ENCODE measurements at places on chromosomes 13 and 19.
A peak's percentile ranks its signal among the peaks of the same experiment; 100 is the strongest.

DNA sequence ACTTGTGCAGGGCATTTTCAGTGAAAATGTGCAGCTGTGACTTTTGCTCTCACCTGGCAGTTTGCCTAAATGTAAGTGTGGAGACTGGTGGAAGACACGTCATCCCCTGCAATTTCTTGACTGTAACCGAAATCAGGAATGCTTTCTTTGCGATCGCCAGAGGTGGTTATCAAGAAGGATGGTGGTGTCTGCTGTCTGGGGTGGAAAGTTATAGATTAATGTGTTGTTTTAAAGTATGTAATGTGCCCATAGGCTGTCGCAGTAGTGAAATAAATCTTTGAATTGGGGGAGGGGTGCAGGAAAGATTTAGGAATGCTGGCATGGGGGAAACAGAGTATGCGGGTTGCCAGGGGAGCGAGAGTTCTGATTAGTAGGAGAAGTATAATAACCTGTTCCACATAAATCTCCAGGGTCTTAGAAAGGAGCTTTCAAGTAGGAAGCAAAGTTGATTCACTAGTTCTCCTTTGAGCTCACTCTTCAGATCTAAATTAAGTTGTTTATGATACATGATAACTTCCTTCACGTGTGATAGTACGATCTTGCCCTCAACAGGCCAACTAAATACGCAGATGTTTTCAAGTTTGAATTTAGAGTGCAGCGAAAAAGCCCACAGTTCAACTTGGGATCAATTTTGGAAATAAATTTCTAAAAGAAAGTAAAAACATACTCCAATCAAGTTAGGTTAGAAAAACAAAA is 1520.0 kb upstream of the SLC10A2 start:
- no peaks in the 10 kb centered on the region for H3K36me3 ChIP-seq
- no peaks in the 10 kb centered on the region for H3K4me1 ChIP-seq
- no peaks in the 10 kb centered on the region for H3K27me3 ChIP-seq
- H3K27ac ChIP-seq: no peak overlapping the region

DNA sequence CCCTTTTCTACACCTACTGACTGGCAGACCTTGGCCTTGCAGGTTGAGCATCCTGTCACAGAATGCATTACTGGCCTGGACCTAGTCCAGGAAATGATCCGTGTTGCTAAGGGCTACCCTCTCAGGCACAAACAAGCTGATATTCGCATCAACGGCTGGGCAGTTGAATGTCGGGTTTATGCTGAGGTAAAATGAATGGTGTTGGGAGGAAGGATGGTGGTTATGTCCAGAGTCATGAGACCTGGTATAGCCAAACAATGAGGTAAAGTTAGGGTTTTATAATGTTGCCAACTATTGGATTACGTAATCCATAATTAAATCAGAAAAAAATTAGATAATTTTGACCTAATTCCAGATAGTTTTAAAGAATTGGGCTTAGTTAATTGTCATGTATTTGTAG is 212.5 kb downstream of the PCCA start:
- H3K4me3 ChIP-seq: no peak overlapping the region
- peaks cover 28% of the 10 kb centered on the region for H3K4me1 ChIP-seq
- H3K27ac ChIP-seq: no peak overlapping the region
- H3K36me3 ChIP-seq: no peaks in the 10 kb centered on the region

DNA sequence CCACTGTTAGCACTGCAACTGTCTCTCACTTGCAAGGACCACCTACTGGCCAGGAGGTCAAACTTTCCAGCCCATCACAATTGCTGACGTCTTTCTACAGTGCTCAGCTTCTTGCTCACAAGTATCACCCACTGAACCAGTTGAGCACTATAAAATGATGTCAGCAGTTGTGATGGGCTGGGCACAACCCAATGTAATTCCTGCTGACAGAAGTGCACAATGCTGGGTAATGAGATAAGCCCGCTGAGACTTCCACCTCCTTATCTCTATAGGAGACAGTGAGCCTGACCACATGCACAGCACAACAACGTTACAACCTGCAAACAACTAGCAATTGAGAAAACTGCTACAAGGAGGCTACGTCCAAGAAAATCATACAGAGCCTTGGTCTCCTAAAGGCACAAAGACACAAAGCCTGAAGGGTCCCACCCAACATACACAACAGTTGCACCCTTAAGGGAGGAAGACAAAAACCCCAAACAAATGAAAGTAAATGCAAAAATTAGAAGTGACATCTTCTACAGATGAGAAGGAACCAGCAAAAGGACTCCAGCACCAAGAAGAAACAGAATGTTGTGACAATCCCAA is 273.2 kb downstream of the LIG4 start:
- no peaks in the 10 kb centered on the region for H3K27me3 ChIP-seq
- H3K27ac ChIP-seq: no peak overlapping the region
- no peaks in the 10 kb centered on the region for H3K4me1 ChIP-seq

- H3K4me1 ChIP-seq: peaks cover 16% of the 10 kb centered on the region
- H3K27me3 ChIP-seq: peaks cover 34% of the 10 kb centered on the region
These were observed 1.7 kb upstream of the LYL1 start for GRCh38 chr19:13104360-13104847.

DNA sequence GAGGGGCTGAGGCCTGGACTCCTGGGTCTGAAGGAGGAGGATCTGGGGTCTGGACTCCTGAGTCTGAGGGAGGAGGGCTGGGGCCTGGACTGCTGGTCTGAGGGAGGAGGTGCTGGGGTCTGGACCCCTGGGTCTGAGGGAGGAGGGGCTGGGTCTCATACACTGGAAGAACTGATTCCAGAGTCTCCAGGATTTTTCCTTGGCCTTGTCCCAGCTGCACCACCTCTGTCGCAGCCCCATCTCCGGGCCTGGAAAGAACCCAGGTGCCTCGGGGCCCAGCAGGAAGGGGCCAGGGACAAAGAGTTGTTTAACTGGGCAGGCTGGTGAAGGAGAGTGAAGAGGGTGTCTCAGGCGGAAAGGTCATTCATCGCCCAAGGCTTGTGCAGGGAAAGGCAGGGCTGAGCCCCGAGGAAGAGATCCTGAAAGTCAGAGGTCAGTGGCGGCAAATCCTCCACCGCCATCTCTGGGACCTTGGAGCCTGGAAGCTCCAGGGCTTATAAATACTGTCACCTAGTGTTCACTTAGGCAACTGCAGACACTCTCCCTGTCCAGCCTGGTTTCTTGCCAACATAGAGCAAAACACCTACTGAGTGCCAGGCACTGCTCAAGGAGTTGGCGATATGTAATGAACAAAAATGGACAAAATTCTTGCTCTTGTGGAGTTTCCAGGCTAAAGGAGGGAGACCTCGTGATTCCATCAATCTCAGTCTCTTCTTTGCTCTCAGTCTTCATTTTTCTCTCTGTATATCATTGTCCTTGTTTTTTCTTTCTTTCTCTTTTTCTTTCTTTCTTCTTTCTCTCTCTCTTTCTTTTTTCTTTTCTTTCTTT is 4.4 kb upstream of the KCNN4 start:
- H3K4me1 ChIP-seq: no peaks in the 10 kb centered on the region
- H3K36me3 ChIP-seq: no peaks in the 10 kb centered on the region
- H3K27ac ChIP-seq: no peak overlapping the region
- no peak overlapping the region for H3K4me3 ChIP-seq
- peak; percentile 92 for DNase-seq

DNA sequence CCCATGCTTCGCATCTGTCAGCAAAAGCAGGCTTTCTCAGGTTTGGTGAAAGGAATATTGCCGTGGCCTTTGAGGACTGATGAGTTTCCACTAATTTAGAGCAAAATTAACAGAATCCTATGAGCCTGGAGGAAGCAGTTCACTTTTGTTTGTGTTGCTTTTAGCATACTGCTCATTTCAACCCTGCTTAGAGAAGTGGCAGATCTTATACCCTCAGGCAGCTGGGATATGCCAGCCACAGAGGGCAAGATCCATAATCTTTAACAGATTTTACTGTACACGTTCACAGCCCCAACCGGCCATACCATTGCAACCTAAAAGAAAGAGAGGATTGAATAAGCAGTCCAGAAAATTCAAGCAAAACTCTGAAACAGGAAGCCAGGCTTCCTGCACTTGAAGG is 60.5 kb downstream of the COL4A2 start:
- H3K36me3 ChIP-seq: no peaks in the 10 kb centered on the region
- no peaks in the 10 kb centered on the region for H3K4me1 ChIP-seq
- no peak overlapping the region for H3K27ac ChIP-seq

DNA sequence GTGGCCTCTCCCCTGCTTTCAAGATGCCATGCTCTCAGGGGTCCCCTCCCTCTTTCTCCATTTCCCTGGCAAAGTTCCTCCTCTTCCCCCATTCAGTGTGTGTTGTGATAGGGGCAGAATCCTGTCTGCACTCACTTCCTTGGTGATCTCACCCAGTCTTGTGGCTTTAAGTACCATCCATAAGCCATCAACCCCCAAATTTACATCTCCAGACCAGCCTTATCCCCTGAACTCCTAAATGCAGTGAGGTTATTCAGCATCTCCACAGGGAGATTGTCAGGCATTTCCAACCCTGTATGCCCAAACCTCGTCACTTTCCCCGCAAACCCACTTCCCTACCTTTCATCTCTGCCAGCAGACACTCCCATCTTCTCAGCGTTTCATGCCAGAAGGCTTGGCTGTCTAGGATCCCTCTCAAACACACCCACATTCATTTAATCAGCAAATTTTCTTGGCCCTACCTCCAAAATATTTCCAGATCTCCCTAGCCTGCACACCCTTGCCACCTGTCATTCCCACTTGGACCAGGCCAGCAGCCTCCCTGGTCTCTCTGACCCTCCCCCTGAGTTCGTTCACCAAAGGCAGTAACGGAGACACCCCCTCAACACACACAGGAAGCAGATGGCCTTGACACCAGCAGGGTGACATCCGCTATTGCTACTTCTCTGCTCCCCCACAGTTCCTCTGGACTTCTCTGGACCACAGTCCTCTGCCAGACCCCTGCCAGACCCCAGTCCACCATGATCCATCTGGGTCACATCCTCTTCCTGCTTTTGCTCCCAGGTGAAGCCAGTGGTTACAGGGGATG is at the start of gene HCST:
Gene HCST, plus strand, starts transcription at position 676 of the 808 bp plus-strand sequence. Its CDS starts 65 bp downstream, at position 741.
- peak within 1 kb of the TSS; percentile 75 for H3K27ac ChIP-seq
- H3K4me3 ChIP-seq: peak within 1 kb of the TSS; percentile 99
- peaks cover 29% of the 10 kb centered on the region for H3K4me1 ChIP-seq
- H3K27me3 ChIP-seq: no peaks in the 10 kb centered on the region
- peaks cover 5% of the 10 kb centered on the region for H3K36me3 ChIP-seq
- no peak for DNase-seq

GRCh38 chr13:32173881-32174280 is 141.3 kb downstream of the ZAR1L start:
- H3K27me3 ChIP-seq: no peaks in the 10 kb centered on the region
- H3K4me1 ChIP-seq: no peaks in the 10 kb centered on the region
- no peaks in the 10 kb centered on the region for H3K36me3 ChIP-seq
- no peak overlapping the region for H3K27ac ChIP-seq
- DNase-seq: no peak

DNA sequence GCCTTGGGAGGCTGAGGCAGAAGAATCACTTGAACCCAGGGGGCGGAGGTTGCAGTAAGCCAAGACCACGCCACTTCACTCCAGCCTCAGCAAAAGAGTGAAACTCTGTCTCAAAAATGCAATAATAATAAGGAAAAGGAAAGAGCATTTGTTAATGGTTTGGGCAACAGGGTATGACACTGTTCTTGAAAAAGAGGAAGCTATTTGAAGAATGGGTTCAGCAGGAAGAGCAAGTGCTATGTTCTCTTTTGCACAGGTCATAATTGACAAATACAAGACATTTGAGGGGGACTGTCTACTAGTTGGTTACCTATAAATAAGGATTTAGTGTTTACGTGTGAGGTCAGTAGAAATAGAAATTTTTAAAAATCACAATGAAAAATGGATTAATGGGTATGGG is 218.3 kb downstream of the DCT start:
- no peaks in the 10 kb centered on the region for H3K27me3 ChIP-seq
- no peak for DNase-seq
- no peaks in the 10 kb centered on the region for H3K36me3 ChIP-seq
- H3K4me3 ChIP-seq: no peak overlapping the region

DNA sequence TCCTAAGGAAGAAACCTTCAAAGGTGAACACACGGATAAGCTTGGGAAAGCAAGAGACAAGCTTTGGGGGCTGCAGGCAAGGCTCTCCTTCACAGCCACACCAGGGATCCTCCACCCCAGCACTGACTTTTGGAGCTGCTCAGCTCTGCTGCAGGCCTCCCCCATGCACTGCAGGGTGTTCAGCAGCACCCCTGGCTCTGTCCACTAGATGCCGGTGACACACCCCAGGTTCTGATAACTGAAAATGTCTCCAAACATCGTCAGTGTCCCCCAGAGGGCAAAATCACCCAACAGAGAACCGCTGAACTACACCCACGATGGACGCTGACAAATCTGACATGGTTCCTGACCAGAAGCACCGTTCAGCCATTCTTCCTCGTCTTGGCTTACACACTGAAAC is 90.5 kb downstream of the STK24 start:
- peaks cover 3% of the 10 kb centered on the region for H3K36me3 ChIP-seq
- no peak for DNase-seq
- H3K4me1 ChIP-seq: peaks cover 90% of the 10 kb centered on the region
- H3K27ac ChIP-seq: peak overlapping the region; percentile 92
- no peaks in the 10 kb centered on the region for H3K27me3 ChIP-seq

GRCh38 chr19:2040647-2041432 is 10.2 kb downstream of the MKNK2 start:
- peaks cover 15% of the 10 kb centered on the region for H3K4me1 ChIP-seq
- H3K27ac ChIP-seq: peak overlapping the region; percentile 90
- no peaks in the 10 kb centered on the region for H3K27me3 ChIP-seq
- peaks cover 8% of the 10 kb centered on the region for H3K36me3 ChIP-seq

DNA sequence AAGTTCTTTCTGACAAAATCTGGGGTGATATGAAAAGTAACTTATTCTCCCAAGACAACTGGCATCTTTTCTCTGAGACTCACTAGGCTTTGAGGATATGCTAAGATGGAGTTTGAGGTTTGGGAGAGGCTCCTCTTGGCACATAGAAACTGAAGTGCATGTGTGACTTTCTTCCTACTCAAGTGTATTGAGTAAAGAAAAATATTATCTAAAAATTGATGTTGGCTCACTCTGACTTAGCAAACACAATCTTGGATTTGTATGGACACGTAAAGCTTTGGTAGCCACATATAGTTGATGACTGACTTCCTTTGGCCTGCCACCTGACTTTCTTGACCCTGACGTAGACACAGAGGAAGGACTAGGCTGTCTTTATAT is 71.1 kb upstream of the KLF12 start:
- H3K4me1 ChIP-seq: no peaks in the 10 kb centered on the region
- H3K27me3 ChIP-seq: no peaks in the 10 kb centered on the region
- no peak for DNase-seq
- H3K36me3 ChIP-seq: no peaks in the 10 kb centered on the region
- H3K4me3 ChIP-seq: no peak overlapping the region
- no peak overlapping the region for H3K27ac ChIP-seq

- DNase-seq: no peak
- H3K27me3 ChIP-seq: no peaks in the 10 kb centered on the region
- no peaks in the 10 kb centered on the region for H3K4me1 ChIP-seq
- no peaks in the 10 kb centered on the region for H3K36me3 ChIP-seq
- no peak overlapping the region for H3K4me3 ChIP-seq
These were observed 107.3 kb upstream of the STARD13 start for GRCh38 chr13:33392794-33393405.

GRCh38 chr13:105541565-105541964 is 993.9 kb downstream of the EFNB2 start:
- peaks cover 10% of the 10 kb centered on the region for H3K4me1 ChIP-seq
- H3K27me3 ChIP-seq: no peaks in the 10 kb centered on the region
- H3K27ac ChIP-seq: no peak overlapping the region
- H3K4me3 ChIP-seq: no peak overlapping the region
- no peak for DNase-seq
- no peaks in the 10 kb centered on the region for H3K36me3 ChIP-seq

GRCh38 chr13:84500016-84500415 is 617.7 kb upstream of the SLITRK1 start:
- no peak overlapping the region for H3K4me3 ChIP-seq
- H3K4me1 ChIP-seq: no peaks in the 10 kb centered on the region
- H3K27me3 ChIP-seq: no peaks in the 10 kb centered on the region
- H3K36me3 ChIP-seq: no peaks in the 10 kb centered on the region

- peak; percentile 68 for DNase-seq
- H3K36me3 ChIP-seq: no peaks in the 10 kb centered on the region
- H3K27ac ChIP-seq: no peak overlapping the region
- H3K4me3 ChIP-seq: no peak overlapping the region
- peaks cover 8% of the 10 kb centered on the region for H3K4me1 ChIP-seq
These were observed 3.4 kb upstream of the CTU1 start for GRCh38 chr19:51111606-51112005.

All from GM23338 (cell line).